Putamen (tissue), 1 donor: ENCODE measurements at places on chromosomes 11 and 22.

DNA sequence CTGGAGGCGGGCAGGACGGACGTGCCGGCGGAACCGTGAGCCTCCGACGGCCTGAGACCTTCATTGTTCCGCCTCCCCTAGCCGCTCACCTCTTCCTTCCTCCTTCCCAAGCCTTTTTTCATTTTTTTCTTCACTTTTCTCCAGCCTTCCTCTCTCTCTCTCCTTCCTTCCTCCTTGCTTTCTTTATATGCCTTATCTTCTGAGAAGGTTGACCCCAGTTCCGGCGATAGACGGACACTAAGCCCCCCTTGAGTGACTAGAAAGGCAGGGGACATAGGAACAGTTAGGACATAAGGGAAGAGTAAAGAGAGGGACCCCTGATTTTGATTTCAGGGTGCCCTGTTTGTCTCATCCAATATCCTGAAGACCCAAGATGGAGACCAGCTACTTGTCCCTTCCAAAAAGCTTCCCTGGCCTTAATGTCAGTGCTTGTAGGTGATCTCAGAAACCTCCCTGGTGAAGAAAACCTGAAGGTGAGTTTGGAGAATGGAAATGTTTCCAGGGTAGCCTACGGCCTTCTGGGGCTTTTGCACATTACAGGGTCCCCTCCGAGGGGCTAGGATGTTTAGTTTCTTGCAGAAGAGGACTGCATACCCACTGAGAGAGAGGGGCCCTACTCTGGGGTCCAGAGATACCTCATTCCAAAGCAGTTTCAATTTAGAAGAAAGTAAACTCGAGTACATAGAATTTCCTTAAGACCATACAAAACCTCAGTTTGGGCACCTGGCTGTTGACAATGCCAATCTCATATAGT is 3.5 kb downstream of the ADM start:
- no peak for DNase-seq

GRCh38 chr22:50563413-50564160 is 868 bp upstream of the SYCE3 start:
- DNase-seq: no peak

- DNase-seq: no peak
Measured at GRCh38 chr22:32218470-32218869, 13.6 kb upstream of the RFPL2 start.

- DNase-seq: peak; percentile 87
Measured at GRCh38 chr22:50341977-50342650, 1.0 kb upstream of the PPP6R2 start.

GRCh38 chr11:36105743-36106581 is 162.1 kb downstream of the LDLRAD3 start:
- no peak for DNase-seq

DNA sequence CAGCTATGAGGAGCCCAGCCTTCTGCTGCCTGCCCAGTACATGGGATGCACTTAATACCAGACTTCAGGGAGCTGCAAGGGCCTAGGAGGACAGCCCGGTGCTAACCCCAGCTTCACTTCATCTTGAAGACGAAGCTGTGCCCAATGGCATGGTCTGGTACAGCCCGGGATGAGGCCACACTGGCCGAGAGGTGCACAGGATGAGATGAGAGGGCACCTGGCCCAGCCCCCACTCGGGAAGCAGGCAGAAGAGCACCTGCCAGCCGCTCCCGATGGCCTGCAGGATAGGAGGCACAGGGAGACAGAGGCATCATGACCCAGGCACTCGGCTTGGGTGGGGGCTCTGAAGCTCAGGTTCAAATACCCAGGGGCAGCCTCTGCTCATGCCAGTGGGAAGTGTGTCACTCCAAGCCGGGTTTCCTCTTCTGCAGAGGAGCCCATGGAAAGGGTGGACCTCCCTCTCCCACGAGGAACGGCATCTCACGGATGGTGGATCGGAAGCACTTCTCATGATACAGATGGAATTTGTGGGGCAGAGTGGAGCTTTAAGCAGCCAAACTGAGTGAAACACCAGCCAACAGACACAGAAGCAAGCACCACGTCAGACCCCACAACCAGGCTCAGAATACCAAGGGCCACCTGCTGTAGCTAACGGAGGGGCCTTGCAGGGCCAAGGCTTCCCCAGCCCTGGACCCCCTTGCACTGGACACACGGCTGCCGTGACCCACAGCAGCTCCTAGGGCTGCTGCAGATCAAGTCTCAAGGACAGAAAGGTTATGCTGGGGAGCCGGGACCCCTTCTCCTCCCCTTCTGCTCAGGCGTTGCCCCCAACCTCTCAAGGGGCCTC is 875.2 kb downstream of the BRD1 start:
- no peak for DNase-seq

DNA sequence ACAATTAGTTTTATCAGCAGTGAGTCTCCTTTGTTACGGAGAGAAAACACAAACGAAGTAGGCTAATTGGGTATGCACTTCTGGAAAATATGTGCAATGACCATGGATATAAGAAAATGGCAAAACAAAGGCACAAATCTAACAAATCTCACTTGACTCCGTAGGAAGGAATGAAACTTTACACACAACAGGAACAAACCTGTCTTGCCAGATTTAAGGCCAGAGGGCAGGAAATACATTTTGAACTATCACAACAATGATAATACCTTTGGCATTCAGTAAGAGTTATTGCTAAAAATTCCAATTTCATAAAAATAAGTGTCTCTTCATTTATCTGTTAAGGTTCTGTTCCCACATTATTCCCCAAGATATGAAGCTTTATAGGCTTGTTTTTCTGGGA is 36.6 kb downstream of the SLC25A17 start:
- no peak for DNase-seq

GRCh38 chr11:75214411-75214821 is 26.2 kb upstream of the TPBGL start:
- DNase-seq: peak; percentile 15

DNA sequence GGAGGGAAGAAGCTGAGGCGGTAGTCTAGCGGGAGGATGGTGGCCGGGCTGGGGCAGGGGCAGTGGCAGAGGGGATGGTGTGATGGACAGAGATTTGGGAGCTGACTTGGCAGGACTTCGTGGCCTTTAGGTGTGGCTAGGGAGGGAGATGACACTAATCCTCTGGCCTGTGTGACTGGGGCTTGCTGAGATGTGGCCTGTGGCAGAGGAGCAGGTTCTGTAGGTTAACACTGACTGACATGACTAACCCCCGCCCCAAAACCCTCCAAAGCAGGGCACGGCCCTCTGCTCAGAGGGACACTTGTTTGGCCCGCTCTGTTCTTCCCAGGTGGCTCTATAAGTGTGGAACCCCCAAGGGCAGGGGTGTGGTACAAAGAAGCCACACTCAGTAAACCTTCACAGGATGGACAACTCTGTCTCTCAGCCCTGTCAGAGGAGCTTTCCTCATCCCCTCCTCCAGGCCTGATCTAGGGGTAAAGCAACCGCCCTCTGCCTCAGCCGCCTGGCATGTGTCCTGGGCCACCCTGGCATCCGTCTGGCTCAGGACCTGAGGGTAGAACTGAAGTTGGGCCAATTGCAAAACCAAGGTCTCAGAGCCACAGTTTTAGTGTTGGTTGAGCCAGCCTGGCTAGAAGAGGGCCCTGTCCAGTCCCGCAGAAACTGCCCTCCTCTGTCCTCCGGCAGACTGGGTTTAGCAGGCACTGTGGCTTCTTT is 15.6 kb downstream of the TOM1 start:
- DNase-seq: no peak

DNA sequence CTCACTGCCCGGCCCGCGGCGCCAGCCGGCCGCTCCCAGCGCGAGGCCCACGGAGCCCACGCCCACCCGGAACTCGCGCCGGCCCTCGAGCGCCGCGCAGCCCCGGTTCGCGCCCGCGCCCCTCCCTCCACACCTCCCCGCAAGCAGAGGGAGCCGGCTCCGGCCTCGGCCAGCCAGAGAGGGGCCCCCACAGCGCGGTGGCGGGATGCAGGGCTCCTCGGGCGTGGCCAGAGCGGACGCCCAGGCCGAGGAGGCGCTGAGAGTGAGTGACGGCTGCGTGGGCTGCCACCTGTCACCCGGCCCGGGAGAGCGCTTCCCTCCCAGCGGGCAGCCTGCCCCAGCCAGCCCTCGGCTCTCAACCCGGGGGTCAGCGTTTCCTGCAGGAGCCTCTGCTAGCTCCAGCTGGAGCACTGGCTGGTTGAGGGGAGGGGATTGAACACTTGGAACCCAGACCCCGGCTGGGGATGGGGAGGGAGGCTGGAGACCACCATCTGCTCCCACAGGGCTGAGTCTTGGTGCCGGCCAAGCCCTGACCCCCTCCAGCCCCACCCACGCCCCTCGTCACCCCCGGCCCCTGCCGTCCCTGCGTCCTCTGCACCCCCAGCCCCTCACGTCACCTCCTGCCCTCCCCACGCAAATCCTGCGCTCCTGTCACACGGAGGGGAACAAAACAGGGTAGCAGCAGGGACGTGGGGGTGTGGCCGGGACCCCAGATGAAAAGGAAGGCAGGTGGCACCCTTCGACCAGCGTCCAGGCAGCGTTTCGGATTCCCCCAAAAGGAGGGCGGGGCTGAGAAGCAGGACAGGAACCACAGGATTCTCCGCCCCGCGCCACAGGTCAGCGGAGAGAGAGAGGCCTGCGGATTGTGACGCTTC is 157.0 kb downstream of the BRD1 start:
- DNase-seq: no peak

GRCh38 chr11:17405232-17406005 is 17.0 kb upstream of the KCNJ11 start:
- peak; percentile 35 for DNase-seq

- DNase-seq: no peak
Measured at GRCh38 chr11:35290876-35291275, 128.5 kb downstream of the SLC1A2 start.

DNA sequence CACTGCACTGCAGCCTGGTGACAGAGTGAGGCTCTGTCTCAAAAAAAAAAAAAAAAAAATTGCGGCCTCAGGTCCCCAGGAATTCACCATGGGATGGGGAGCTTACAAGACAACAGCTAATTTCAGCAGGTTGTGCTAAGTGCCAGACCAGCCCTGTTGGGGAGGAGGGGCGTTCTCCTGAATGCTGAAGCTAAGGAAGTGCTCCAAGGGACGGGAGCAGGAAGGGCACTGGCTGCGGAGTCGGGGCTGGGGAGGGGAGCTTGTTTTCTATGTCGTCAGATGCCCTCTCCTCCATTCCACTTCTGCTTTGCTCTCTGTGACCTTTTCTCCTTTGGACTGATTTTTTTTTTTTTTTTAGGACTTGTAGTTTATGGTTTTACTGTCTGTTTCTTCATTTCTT is 4.5 kb downstream of the ADAMTS15 start:
- no peak for DNase-seq

DNA sequence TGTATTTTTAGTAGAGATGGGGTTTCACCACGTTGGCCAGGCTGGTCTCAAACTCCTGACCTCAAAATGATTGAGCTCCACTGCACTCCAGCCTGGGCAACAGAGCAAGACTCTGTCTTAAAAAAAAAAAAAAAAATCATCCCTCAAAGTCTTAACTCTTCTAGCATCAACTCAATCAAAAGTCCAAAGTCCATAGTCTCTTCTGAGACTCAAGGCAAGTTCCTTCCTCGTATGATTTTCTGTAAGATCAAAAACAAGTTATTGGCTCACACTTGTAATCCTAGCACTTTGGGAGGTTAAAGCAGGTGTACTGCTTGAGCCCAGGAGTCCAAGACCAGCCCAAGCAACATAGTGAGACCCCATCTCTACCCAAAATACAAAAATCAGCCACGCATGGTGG is 24.4 kb downstream of the PLEKHB1 start:
- DNase-seq: no peak

- no peak for DNase-seq
Measured at GRCh38 chr11:17703951-17704350, 15.4 kb upstream of the MYOD1 start.

GRCh38 chr22:24950272-24950902 is 2.1 kb upstream of the KIAA1671 start:
- DNase-seq: peak; percentile 23

DNA sequence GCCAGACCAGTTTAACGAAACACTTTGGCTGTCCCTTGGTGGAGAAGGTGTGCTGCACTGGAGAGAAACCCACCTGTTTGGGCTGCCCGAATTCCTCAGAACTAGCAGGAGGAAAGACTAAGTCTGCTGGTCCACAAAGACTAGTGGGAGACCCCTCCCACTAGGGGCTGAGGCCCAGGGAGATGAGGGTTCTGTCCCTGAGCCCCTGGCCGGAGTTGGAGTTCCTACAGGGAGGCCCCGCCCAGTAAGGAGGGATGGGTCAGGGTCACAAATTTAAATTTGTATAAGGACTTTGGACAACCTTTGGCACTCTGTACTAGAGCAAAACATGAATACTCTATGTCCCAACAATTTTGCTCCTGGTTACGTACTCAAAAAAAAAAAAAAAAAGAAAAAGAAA is 200.8 kb upstream of the C11orf87 start:
- DNase-seq: no peak

GRCh38 chr11:120674542-120674941 is 163.0 kb downstream of the GRIK4 start:
- DNase-seq: no peak

DNA sequence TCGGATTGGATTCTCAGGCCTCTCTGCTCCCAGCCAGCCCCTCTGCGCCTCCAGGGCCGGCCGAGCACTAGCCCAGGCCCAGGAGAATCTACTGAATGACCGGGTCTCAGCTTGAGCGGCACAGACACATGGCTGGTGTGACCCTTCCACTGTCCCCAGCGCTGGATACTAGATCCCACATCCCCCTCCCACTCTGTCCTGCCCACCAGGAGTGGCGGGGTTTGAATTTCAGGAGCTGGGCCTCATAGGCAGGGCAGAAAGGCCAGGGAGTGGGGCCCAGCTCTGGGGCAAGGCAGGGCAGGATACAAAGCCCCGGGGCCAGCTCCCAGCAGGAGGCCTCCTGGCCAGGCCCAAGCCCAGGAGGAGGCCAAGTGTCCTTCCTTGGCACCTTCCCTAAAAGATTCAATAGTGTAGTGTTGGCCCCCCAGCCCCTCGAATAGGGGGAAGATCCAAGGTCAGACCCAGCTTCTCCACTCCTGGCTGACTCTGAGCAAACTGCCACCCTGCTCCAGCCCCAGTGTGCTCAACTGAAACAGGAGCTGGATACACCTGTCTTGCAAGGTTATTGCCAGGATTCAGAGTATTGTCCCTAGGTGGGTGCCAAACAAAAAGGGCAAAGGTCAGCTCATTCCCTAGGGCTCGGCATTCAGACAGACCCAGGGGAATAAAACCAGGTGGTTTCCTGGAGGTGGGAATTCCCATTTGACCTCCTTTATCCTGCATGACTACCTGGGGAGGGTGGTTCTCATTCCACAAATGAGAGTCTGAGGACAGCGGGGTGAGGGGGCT is 22.5 kb upstream of the TCF20 start:
- no peak for DNase-seq

- peak; percentile 22 for DNase-seq
Measured at GRCh38 chr11:9313648-9314290, 624 bp downstream of the TMEM41B start.

- DNase-seq: no peak
Measured at GRCh38 chr22:30566125-30566524, 8.3 kb downstream of the GAL3ST1 start.

- DNase-seq: no peak
Measured at GRCh38 chr11:83855237-83855636, 569.1 kb upstream of the CCDC90B start.

DNA sequence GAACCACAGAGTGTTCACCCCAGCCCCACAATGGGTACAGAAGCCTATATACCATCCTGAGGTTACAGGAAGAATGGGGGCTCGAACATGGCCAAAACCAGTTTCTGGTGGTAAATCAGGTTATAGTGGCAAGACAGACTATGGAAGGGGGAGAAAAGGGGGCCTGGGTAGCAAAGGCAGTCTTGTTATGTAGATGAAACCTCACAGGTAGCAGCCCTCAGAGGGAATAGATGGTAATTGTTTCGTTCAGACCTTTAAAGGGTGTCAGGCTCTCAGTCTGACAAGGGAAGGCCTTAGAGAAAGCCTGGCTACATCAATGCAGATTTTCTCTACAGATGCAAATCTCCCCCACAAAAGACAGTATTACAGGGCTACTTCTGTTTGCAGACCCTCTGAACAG is 3.4 kb downstream of the CAPN1 start:
- no peak for DNase-seq

- DNase-seq: no peak
Measured at GRCh38 chr11:113632981-113633380, 73.1 kb downstream of the TMPRSS5 start.
